ENCODE measurements at places on chromosomes 12 and 14.

GRCh38 chr14:104652386-104652785 lies 37.0 kb upstream of the INF2 start:
- no peak for DNase-seq

DNA sequence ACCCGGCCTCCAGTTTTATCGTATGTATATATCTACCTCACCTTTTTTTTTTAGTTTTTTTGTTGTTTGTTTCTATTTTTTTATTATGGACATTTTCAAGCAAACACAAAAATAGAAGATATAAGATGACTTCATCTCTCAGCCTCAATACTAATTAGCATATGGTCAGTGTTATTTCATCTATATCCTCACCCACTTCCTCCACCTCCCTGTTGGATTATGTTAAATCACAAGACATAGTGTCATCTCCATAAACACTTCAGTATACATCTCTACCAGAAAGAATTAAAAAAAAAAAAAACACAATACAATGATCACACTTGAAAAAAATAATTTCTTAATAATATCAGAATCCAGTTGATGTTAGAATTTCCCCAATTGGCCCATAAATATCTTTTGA lies 34.9 kb downstream of the RAB35 start:
- no peak for DNase-seq

DNA sequence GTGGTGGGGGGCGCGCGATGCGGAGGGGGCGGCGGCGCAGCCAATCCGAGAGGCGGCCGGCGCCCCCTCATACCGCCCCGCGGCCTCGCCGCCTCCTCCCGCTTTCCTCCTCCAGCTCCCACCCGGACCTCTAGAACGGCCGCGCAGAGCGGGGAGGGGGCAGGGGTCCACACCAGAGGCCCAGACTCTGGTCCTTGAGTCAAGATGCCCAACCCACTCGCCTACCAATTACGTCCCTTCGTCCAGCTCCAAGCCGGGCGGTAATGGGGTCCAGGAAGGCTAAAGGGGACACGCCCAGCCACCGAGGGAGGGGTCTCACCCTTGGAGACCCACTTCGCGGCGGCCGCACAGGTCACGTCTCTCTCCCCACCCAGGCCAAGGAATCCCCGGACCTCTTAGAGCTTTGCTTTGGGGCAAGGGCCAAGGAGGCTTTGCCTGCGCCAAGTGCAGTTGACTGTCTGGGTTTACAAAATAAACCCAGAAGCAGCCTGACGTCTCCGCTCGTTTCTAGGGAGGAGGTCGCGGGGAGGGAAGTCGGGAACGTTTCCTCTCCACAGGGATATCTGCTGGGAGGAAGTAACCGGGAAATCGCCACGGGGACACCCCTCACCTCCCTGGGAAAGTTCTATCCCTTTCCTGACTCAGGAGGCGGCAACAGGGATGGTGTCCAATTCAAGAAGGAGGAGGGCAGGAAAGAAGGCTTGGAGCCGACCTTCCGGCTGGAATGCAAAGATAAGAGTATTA lies 394 bp upstream of the AMIGO2 start:
- DNase-seq = no peak

DNA sequence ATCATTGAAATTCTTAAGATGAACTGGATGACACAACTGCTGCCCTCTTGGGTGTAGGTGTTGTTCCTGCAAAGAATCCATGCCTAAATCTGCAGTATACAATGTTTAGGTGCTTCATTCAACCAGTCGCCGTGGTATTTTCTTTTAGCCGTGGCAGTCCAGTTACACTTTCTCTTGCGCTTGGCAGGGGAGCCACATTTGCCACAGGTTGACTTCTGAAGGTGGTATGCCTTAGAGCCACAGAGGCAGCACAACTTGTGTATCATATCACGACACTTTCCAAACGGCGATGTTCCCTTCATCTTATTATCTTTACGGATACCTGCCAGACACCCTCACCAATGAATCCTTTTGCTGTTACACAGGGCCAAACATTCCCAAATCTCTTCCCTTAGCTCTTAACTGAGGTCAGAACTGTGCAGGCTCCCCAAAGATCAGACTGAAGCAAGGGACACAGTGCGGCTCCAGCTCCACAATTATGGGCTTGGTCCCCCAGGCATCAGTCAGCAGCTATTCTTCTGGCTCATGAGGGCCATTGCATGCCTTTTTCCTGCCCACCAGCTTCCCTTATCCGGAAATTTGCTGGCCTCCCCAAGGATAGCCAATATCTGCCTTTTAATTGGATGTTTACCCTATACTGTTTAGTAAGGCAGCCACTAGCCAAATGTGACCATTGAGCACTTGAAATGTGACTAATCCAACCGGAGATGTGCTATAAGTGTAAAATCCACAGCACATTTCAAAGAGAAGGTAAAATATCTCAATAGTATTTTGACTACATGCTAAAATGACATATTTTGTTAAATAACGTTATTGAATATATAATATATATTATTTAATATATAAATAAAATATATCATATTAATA lies 50.7 kb downstream of the SENP1 start:
- no peak for DNase-seq

DNA sequence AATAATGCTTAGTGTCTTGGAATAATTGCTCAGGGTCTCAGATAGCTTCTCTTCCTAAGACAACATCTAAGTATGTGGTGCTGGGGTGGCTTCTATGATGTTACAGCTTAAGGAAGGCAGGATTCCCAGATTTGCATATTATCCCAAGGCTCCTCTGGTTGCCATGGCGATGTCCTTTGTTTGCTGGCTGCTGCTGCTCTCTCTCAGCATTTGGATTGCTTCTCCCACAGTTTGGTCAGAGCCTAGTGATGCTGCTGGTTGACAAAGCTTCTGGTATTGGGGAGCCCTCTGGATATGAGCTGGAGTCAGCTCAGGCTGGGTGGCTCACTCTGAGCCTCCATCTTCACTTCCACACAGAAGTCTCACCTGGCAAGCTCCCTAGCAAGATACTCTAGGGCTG lies 56.4 kb upstream of the FBXO33 start:
- no peak for DNase-seq

- no peak for DNase-seq
Observed at GRCh38 chr12:16076970-16077522, 165.9 kb downstream of the DERA start.

GRCh38 chr12:103642240-103642864 lies 55.3 kb downstream of the STAB2 start:
- no peak for DNase-seq

GRCh38 chr12:57456145-57456700 lies 1.1 kb downstream of the INHBE start:
- no peak for DNase-seq

- no peak for DNase-seq
Observed at GRCh38 chr14:34219661-34220377, 242.2 kb downstream of the SPTSSA start.

DNA sequence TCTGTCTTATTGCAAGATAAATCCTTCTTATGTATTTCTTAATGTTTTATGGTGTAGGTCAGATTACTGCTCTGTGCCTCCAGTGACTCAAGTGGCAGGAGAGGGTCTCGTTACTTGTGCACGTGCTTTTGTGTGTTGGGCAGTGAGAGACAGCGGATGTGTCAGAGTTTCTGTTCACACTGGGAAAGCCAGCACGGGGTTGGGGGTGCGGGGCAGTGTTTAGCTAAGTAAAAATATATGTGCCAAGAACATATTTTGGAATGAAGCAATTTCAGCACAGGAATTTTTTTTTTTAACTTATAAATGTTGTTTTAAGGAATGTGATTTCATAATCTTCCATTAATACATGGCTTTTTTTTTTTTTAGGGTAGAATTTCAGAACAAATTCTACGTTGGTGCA lies 4.5 kb upstream of the DNAH10 start:
- no peak for DNase-seq

DNA sequence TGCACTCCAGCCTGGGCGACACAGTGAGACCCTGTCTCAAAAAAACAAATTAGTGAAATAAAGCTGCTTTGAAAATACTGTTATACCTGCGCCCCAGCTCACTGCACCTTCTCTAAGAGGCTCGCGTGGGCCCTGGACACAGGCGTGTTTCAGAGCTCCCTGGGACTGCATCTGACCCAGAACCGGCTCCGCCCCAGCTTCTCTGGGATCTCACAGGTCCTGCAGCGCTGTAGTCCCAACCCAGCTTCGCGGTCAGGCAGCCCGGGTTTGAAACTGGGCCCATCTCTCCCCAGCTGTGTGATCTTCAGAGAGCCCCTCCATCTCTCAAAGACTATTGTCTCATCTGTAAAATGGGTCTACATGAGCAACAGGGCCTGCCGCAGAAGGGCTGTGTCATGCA lies 7.5 kb downstream of the RIMBP2 start:
- no peak for DNase-seq

DNA sequence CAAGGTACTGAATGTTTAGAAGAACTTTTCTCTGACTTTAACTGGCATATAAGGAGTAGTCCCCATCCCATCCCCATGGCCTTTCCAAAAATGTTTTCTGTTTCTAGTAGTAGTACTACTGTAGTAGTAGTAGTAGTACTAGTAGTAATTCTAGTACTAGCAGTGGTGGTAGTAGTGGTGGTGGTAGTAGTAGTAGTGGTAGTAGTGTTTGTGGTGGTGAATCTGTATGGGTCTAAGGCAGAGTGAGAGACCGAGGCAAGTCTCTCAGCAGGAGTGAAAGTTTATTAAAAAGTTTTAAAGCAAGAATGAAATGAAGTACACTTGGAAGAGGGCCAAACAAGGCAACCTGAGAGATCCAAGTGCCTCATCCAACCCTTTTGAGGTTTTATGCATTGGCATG lies 58.6 kb downstream of the FOXN4 start:
- DNase-seq = no peak

DNA sequence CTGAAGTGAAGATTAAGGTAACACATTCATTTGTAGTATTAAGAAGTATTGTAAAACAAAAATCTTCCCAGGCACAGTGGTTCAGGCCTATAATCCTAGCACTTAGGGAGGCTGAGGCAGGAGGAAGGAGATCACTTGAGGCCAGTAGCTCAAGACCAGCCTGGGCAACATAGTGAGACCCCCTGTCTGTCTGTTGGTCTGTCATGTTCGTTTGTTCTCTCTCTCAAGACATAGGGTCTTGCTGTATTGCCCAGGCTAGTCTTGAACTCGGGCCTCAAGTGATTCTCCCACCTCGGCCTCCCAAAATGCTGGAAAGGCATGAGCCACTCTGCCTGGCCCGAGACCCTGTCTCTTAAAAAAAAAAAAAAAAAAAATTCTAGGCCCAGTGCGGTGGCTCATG lies 6.7 kb downstream of the TULP3 start:
- no peak for DNase-seq

GRCh38 chr12:20382117-20382516 lies 13.8 kb downstream of the PDE3A start:
- DNase-seq = no peak

DNA sequence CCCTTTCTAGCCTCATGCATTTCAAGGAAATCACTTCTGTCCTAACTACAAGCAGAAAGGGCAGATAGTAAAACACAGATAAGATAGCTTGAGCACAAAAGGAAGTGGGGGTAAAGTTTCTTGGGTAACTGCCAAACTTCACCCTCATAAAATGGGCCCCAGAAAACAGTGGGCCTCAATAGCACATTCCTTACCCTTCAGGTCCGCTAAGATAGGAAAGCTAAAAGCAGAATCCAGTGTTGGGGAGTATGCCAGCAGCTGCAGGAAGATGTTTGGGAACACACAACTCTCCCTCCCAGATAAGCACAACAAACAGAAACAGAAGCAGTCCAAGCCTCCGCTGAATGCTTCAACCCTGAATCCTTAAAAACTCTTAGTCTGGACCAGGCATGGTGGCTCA lies 110.9 kb upstream of the MGAT4C start:
- DNase-seq = no peak

- no peak for DNase-seq
Observed at GRCh38 chr12:47576289-47576945, 129.4 kb downstream of the RPAP3 start.

DNA sequence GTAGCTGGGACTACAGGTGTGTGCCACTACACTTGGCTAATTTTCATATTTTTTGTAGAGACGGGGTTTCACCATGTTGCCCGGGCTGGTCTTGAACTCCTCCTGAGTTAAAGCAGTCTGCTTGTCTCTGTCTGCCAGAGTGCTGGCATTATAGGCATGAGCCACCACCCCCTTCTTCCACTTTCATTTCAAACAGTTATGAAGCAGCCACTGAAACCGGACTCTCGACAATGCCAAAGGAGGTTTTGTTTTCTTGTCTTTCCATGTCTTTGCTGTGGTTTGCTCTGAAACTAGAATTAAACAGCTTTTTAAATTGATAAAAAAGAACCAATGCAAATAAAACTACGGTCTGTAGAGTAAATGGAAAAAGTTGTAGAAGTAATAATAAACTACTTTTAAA lies 30.4 kb downstream of the RAP1B start:
- DNase-seq = no peak

DNA sequence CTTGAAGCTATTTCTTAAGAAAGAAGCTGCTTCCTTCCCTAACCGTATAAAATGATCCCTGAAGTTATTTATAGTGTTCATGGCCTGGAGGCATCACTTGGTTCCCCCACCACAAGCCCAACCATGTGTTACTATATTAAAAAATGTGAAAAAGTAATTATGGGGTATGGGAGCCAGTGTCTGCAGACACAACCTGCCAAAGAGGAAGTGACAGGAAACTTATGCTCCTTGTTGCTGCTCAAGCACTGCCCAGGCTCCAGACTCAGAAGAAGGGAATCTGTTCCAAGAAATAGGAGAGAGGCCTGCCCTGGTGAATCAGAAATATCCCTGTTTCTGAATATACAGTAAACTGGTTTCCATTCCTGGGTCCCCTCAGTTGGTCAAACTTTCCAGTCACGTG lies 217.2 kb upstream of the BMP4 start:
- no peak for DNase-seq

GRCh38 chr12:24678436-24678835 lies 270.5 kb downstream of the BCAT1 start:
- no peak for DNase-seq

- no peak for DNase-seq
Observed at GRCh38 chr14:80346395-80346794, 135.1 kb upstream of the DIO2 start.

DNA sequence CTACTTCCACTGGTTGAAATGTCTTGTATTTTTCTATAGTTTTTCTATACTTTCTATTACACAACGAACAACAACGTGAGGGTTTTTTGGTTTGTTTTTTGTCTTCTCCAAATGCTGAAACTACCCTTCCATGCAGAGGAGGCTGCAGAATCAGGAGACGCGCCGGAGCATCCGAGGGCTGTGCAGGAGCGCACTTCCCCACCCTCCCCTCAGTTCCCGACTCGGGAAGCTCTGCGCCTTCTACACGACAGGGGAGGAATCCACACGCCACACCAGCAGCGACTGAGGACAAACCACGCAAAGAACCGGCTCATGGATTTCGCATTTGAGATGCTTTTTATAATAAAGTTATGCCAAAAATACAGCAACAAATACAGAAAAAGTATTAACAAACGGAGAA lies 30.9 kb downstream of the SLC15A4 start:
- no peak for DNase-seq

DNA sequence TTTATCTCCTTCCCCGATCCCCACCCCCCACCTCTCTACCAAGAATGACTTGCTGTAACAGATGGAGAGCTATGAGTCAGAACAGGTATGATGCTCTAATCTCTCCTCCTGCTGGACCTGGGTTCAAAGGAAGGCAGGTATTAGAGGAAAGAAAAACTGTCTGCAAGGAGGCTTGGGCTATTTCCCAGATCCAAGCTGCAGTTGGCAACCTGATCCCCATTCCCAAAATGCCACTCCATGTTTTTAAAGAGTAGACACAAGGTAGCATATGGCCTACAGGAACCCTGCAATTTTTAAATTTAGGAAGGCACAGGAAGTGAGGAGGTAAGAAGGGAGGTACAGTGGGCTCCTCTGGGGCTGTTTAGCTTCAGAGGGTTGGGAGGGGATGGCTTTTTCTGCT lies 33.0 kb downstream of the SRRM4 start:
- no peak for DNase-seq

Data from stimulated activated CD4-positive, alpha-beta T cell treated with anti-CD3 and anti-CD28 coated beads, Interleukin-1b, Interleukin-23, amount 100 ng/mL, for 1 hour (primary cell).